Activated CD4-positive, alpha-beta T cell treated with anti-CD3 and anti-CD28 coated beads for 36 hours (primary cell): ENCODE measurements at places on chromosomes 7 and 10. TPM values are rescaled to one million over a fixed set of nuclear protein-coding genes. Genes with fewer than 3 reads are reported as not detected.

YWHAG gene
- total RNA-seq, result 144 TPM

ADAM8 gene
- total RNA-seq, result 176 TPM

TCERG1L gene
- 0.21 TPM for total RNA-seq

C10orf53 gene
- total RNA-seq, result not detected

PTPRN2 gene
- 0.51 TPM for total RNA-seq

DNA sequence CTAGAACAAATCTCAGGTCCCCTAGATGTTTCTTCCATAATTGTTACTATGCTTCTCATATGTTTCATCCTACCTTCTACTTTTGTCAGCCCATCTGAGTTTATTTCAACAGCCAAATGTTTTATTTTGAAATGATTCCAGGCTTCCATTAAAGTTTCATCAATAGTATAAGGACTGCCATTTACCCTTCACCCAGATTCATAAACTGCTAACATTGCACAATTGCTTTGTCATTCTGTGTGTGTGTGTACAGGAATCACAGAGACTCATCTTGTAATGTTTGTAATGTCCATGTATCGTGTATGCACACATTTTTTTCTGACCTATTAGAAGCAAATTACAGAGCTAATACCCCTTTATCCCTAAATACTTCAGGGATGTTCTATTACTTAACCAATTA lies 25.5 kb downstream of the MMRN2 start:
- no peak for DNase-seq
- no peaks in the 10 kb centered on the region for H3K27me3 ChIP-seq
- no peak overlapping the region for H3K27ac ChIP-seq
- no peaks in the 10 kb centered on the region for H3K4me1 ChIP-seq

- H3K27ac ChIP-seq, result peak overlapping the region; percentile 2
- no peak for DNase-seq
- no peak overlapping the region for H3K4me3 ChIP-seq
- no peaks in the 10 kb centered on the region for H3K27me3 ChIP-seq
- H3K36me3 ChIP-seq, result peaks cover 26% of the 10 kb centered on the region
Measured at GRCh38 chr7:40015790-40016296, 65.8 kb downstream of the CDK13 start.

- no peak overlapping the region for H3K4me3 ChIP-seq
- no peak overlapping the region for H3K27ac ChIP-seq
- H3K36me3 ChIP-seq, result no peaks in the 10 kb centered on the region
- no peak for DNase-seq
Measured at GRCh38 chr7:22566592-22566991, 66.6 kb upstream of the STEAP1B start.

DNA sequence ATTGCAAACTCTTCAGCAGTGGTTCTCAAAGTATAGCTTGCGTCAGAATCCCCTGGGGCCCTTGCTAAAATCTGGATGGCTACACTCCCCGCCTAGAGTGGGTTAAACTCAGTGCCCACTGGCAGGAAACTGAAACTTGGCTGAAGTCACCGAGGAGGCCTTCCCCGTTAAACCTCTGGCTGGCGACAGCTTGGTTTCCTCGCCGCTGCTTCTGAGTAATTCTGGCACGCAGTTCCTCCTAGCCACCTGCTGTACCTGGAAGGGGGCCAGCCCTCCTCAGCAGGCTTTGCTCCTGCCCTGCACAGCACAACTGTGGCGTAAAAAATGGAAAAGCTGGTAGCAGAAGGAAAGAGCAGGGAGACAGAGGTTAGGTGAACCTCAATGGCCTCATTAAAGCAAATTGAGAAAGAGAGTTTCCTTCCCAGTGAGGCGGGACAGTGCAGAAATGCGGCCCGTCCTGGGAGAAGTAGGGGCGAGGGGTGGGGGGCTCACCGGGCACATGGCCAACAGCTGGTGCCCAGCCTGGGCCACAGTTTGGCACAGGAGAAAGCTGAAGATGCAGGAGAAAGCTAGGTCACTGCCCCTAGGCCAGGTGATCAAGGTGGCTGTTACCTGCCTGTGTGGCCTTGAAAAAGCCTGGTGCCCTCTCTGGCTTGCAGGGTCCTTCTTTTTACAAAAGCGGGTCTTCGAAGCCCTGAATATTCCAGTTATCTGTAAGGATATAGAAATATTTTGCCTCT lies 46.6 kb downstream of the ALOX5 start:
- peak overlapping the region; percentile 86 for H3K27ac ChIP-seq
- DNase-seq, result peak; percentile 64

GRCh38 chr10:21534604-21535493 lies 817 bp downstream of the MLLT10 start:
- no peaks in the 10 kb centered on the region for H3K27me3 ChIP-seq
- H3K27ac ChIP-seq, result peak overlapping the region; percentile 83
- peak overlapping the region; percentile 95 for H3K4me3 ChIP-seq

GRCh38 chr7:65379318-65379717 lies 5.7 kb downstream of the ZNF92 start:
- H3K27ac ChIP-seq, result no peak overlapping the region
- no peaks in the 10 kb centered on the region for H3K27me3 ChIP-seq
- no peak overlapping the region for H3K4me3 ChIP-seq
- H3K4me1 ChIP-seq, result peaks cover 79% of the 10 kb centered on the region

GRCh38 chr10:112678581-112678980 lies 231.6 kb downstream of the VTI1A start:
- H3K27me3 ChIP-seq, result no peaks in the 10 kb centered on the region
- no peak overlapping the region for H3K27ac ChIP-seq
- no peak overlapping the region for H3K4me3 ChIP-seq
- DNase-seq, result no peak

DNA sequence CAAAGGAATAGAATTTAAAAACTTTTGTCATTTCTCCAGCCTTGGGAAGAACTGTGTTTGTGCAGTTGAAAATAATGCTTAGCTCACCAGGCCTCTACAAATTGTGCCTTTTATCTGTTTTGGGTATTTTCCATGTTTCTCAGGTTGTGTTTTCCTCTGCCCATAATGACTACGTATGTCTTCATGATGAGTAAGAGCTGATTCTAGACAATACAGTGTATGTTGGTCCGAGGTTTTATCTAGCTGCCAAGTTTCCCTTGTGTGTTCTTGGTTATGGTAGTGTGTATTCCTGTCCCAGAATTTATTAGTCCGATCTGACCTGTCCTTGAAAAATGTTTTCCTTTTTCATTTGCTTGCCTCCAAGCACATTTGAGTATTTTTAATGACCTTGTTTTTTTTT lies 83.7 kb upstream of the GLCCI1 start:
- no peak overlapping the region for H3K27ac ChIP-seq
- DNase-seq, result no peak
- no peak overlapping the region for H3K4me3 ChIP-seq
- H3K4me1 ChIP-seq, result no peaks in the 10 kb centered on the region

DNA sequence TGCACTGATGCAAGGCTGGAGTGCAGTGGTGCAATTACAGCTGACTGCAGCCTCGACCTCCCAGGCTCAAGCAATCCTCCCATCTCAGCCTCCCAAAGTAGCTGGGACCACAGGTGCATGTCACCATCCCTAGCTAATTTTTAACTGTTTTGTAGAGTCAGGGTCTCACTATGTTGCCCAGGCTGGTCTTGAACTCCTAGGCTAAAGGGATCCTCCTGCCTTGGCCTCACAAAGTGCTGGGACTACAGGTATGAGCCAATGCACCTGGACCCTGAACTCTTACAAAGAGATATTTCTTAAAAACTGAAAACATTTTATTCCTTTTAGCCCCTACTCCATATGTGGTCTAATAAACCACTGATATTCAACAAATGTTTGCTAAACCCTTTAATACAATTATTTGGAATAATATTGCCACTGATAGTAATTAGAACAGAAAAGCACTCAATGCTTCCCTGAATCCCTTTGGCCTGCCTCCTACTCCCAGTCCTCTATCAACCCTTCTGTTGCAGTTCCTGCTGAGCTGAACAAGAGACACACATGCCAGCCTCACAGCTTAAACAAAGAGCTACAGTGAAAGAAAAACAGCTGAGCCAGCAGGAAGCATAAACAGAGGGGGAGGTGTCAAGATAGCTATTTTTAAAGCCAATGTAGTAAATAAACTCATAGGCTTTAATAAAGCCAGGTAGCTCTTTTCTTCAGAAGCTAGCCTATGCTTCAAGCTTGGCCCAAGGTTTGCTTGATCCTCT lies 7.0 kb upstream of the GNAI1 start:
- no peak overlapping the region for H3K4me3 ChIP-seq
- peaks cover 11% of the 10 kb centered on the region for H3K27me3 ChIP-seq
- no peaks in the 10 kb centered on the region for H3K36me3 ChIP-seq
- no peaks in the 10 kb centered on the region for H3K4me1 ChIP-seq
- H3K27ac ChIP-seq, result no peak overlapping the region
- DNase-seq, result no peak

DNA sequence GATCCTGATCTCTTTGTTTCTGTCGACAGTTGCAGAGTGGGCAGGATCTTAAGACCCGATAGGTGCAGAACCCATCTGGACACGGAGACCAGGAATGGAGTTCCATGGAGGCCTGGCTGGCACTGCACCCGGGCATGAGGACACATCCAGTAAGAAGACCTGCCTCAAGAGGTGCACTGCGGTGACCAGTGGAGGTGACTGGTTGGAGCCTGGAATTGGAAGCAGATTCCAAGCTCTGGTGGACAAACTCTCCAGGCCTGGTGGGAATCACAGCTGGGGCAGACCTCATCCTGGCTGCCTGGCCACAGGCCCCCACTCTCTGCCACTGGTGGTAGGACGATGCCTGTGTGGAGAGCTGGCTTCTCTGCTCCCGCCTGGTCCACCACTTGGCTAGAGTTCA lies 31.0 kb downstream of the ZNF775 start:
- peaks cover 7% of the 10 kb centered on the region for H3K36me3 ChIP-seq
- no peak for DNase-seq
- H3K27ac ChIP-seq, result no peak overlapping the region

DNA sequence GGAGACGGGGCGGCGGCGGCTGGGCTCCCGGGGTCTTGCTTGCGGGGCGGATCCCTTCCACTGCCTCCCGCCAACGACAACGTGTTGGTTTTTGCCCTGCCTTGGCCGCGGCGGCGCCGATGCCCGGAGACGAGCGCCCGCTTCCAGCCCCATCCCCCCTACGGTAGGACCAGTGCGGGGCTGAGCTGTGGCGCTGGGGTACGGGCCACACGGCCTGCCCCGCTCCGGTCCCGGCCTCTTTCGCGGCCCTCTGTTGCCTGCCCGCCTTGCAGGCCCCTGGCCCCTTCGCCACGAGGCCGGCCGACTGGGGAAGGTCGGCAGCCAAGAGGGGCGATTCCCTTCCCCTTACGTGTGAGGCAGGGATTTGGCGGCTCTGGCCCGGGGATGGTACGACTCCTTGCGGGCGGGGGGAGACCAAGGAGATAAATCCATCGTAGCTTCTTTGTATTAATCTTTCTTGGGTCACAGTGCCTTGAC lies 488 bp downstream of the EIF4H start:
- peak overlapping the region; percentile 94 for H3K4me3 ChIP-seq
- peak; percentile 67 for DNase-seq
- peaks cover 47% of the 10 kb centered on the region for H3K4me1 ChIP-seq
- peak overlapping the region; percentile 94 for H3K27ac ChIP-seq

GRCh38 chr10:18202680-18203460 lies 62.6 kb downstream of the CACNB2 start:
- no peak for DNase-seq
- H3K27me3 ChIP-seq, result peaks cover 2% of the 10 kb centered on the region
- H3K4me3 ChIP-seq, result no peak overlapping the region
- H3K4me1 ChIP-seq, result peaks cover 12% of the 10 kb centered on the region
- H3K27ac ChIP-seq, result no peak overlapping the region

DNA sequence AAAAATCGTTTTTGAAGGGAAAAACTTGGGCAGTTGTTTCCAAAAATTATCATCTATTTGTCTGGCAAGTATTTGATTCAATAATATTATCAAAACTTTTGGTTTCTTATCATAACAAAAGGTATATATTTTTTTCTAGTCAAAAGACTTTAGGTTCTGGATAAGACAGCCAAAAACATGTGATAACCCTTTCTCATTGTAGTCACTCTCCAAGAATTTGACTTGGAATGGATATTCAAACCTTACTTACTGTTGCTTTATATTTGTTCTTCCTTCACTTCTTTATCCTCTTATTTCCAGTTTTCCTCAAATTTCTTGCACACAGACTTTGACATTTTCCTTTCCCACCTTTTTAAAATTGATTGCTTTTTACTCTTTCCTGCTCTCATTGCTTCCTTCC lies 140.9 kb upstream of the FAM3C start:
- H3K27me3 ChIP-seq, result peaks cover 12% of the 10 kb centered on the region
- no peak overlapping the region for H3K27ac ChIP-seq
- no peaks in the 10 kb centered on the region for H3K4me1 ChIP-seq
- no peak overlapping the region for H3K4me3 ChIP-seq

- H3K27ac ChIP-seq, result no peak overlapping the region
- H3K4me3 ChIP-seq, result no peak overlapping the region
- peaks cover 4% of the 10 kb centered on the region for H3K27me3 ChIP-seq
- H3K36me3 ChIP-seq, result no peaks in the 10 kb centered on the region
Measured at GRCh38 chr7:94698275-94698674, 42.3 kb upstream of the SGCE start.

- no peak for DNase-seq
- H3K36me3 ChIP-seq, result no peaks in the 10 kb centered on the region
- H3K27ac ChIP-seq, result no peak overlapping the region
- no peak overlapping the region for H3K4me3 ChIP-seq
Measured at GRCh38 chr7:131879424-131879823, 323.0 kb upstream of the PODXL start.

- H3K4me1 ChIP-seq, result peaks cover 13% of the 10 kb centered on the region
- H3K36me3 ChIP-seq, result no peaks in the 10 kb centered on the region
- peak; percentile 16 for DNase-seq
- H3K4me3 ChIP-seq, result no peak overlapping the region
Measured at GRCh38 chr10:124180947-124181549, 87.7 kb upstream of the CHST15 start.

- H3K4me1 ChIP-seq, result peaks cover 2% of the 10 kb centered on the region
- no peak overlapping the region for H3K27ac ChIP-seq
- no peaks in the 10 kb centered on the region for H3K27me3 ChIP-seq
- H3K4me3 ChIP-seq, result no peak overlapping the region
Measured at GRCh38 chr7:97179454-97180104, 62.1 kb downstream of the SDHAF3 start.
